ENCODE measurements at places on chromosomes 4 and X.

GRCh38 chr4:174716986-174717770 is 111.9 kb downstream of the GLRA3 start:
- no peak for DNase-seq

DNA sequence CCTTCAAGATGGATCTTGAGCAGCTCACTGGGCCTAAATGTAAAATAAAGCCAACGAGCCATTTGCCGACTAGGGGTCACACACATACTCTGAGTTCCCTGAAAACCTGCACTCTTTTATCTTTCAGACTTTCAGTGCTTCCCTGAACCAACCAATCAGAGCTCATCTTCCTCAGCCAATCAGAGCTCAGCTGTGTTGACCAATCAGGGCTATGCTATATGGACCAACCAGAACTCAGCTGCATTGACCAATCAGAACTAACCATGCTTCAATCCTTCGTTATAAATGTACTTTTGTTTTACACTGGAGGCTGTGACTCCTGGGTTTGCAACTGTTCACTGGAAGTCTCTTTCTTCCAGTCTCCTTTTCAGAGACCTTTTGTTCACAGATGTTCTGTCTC is 19.3 kb downstream of the SLC25A53 start:
- DNase-seq, result no peak

GRCh38 chrX:113726009-113726408 is 857.9 kb upstream of the HTR2C start:
- DNase-seq, result no peak

- DNase-seq, result peak; percentile 23
Observed at GRCh38 chr4:158996669-158997074, 106.2 kb upstream of the RAPGEF2 start.

- no peak for DNase-seq
Observed at GRCh38 chrX:143781103-143781502, 60.6 kb upstream of the SPANXN2 start.

GRCh38 chrX:10603612-10604011 is 16.8 kb downstream of the MID1 start:
- DNase-seq, result no peak

GRCh38 chrX:18895189-18895951 is 88.5 kb downstream of the PHKA2 start:
- DNase-seq, result no peak

GRCh38 chr4:37705571-37705970 is 19.4 kb upstream of the RELL1 start:
- no peak for DNase-seq

- no peak for DNase-seq
Observed at GRCh38 chrX:18647621-18648020, 24.3 kb downstream of the RS1 start.

DNA sequence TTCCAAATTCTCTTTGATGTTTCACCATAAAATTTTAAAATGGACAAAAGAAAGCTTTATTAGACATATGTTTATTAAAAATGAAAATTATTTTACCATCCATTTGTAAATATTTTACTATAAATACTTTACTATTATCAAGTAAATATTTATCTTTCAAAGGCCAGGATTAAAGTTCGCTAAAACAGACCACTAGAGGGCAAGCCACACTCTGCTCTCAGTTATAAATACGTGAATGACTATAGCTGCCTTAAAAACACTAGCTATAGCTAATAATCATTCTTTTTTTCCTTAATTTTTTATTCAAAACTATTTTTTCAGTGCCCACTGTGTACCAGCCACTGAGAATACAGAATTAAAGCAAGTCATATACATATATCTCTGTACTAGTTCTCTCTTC is 38.6 kb downstream of the UNC5C start:
- no peak for DNase-seq

- DNase-seq, result no peak
Observed at GRCh38 chrX:51862920-51863319, 30.5 kb upstream of the MAGED1 start.

GRCh38 chrX:70196961-70197720 is 19.9 kb downstream of the DGAT2L6 start:
- peak; percentile 53 for DNase-seq

- DNase-seq, result no peak
Observed at GRCh38 chr4:98963538-98964433, 31.7 kb upstream of the METAP1 start.

GRCh38 chr4:137367620-137368019 is 164.7 kb downstream of the PCDH18 start:
- DNase-seq, result no peak

- no peak for DNase-seq
Observed at GRCh38 chr4:38611676-38612075, 52.3 kb upstream of the KLF3 start.

DNA sequence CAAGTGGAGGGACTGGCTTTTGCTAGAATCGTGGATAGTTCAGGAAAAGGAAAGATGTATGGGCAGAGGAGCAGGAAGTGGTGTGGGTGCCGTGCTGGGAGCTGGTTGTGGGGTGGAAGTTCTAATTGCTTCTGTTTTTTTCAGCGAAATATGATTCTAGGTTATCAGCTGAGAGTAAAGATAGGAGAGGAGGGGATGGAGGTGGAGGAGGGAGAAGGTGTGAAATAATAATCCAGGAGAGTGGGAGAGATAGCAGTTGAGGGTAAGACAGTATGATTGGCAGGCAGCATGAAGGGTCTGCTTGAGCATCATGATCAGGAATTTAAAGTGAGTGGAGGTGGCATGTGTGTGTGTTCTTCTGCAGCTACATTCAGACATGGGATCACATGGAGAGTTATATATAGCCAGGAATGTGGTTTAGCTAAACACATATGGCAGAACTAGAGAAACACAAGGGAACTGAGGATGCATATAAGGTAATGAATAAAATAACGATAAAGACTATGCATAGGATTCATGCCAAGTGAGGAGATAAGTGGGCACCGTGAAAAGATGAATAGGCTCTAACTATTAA is 133.7 kb downstream of the ANK2 start:
- DNase-seq, result no peak

DNA sequence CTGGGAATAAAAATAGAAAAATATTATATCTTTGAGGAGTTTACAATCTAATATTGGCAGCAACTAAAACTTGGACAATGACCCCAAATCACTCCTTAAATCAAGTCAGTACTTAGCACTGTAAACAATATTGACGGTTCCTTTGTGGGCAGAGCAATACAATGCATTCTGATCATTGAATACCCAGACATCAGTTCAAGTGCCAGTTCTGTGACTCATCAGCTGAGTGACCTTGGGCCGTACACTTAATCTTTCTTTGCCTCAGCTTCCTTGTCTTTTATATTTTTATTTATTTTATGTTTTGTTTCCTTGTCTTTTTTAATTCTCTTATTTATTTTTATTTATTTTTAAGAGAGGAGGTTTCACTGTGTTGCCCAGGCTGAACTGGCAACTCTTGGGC is 112.2 kb upstream of the ANXA3 start:
- no peak for DNase-seq

- no peak for DNase-seq
Observed at GRCh38 chrX:104254442-104255115, at the start of gene ESX1. ESX1 (minus strand) TSS chrX:104254933; CDS start chrX:104254849, 84 bp downstream.

DNA sequence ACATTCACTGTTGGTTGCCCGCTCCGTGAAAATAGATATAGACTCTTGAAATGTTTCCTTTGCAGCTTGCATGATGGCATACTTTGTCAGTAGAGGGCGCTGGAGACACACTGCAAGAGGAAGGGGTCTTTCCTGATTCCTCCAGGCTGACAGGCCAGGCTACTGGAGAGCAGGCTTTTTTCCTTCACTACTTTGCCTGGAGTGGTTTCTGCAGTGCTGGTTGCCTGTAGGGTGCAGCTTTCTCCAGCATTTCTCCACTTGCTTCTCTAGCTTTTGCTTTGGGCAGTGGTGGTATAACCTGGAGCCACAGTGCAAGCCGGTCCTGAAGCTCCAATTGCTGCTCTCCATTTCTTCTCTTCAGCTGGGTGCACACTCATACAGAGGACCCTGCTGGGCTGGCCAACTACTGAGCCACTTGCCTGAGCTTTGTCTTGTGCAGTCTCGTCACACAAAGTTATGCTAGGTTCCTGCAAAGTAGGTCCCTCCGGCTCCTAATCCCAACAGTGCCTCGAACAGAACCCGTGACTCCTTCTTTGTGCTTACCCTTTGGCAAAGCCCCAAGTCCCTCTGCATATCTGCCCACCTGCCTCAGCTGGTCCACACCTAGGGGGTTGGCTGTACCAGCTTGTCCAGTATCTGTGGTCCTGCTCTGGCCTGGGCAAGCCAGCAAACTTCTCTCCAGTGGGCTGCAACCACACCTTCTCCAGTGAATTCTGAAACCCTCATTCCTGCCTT is 46.3 kb downstream of the RASSF6 start:
- DNase-seq, result peak; percentile 98
